ENCODE measurements at places on chromosomes 2 and 18.

- no peak for DNase-seq
Observed at GRCh38 chr18:51568151-51568550, 370.7 kb upstream of the MEX3C start.

GRCh38 chr2:85503168-85503850 lies 35.7 kb upstream of the MAT2A start:
- no peak for DNase-seq

DNA sequence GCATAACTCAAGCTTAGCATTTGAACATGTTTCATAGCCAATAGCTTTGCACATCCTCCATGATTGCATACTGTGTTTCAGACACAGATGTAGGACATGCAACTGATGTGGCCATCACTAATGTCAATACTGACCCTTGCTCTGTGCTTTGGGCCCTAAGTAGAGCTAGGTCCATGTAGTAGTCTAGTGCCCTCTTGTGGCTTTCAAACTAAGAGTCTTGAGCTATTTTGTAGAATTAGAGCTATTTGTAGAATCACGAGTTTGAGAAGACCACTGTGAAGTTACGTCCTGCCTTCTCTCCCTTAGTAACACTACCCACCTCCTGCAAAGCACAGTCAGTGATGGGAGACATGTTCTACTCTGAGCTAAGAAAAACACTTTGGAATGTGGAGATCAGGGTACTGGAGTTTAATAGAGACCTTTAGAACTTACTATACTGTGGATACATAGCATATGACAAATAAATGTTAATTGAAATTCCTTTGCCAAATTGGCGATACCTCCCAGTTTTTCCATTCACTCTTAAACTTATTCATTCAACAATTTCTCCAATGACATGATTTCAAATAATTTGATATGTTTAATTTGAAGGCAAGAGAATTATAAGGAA lies 306.5 kb upstream of the TNP1 start:
- DNase-seq: peak; percentile 47

- DNase-seq: peak; percentile 31
Observed at GRCh38 chr18:75548353-75548905, 120.9 kb upstream of the SMIM21 start.

GRCh38 chr18:55470826-55471225 lies 117.2 kb downstream of the TCF4 start:
- DNase-seq: no peak

- DNase-seq: no peak
Observed at GRCh38 chr2:137942833-137943677, 21.2 kb upstream of the HNMT start.

DNA sequence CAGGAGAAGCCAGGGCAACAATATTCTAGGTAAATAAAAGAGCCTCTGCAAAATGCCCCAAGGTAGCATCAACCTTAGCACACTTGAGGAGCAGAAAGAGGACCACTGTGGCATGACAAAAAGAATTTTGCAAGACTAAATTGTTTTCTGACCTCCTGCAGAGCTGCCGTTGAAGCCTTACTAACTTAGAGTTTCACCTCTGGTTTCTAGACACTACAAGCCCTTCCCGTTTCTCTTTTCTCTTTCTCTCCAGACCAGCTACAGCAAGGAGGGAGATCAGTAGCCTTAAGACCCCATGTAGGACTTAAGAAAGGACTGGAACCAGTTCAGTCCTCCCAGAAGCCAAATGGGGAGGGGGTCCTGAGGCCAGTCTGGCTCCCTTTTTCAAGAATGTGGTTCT lies 73.3 kb upstream of the SP3 start:
- no peak for DNase-seq

DNA sequence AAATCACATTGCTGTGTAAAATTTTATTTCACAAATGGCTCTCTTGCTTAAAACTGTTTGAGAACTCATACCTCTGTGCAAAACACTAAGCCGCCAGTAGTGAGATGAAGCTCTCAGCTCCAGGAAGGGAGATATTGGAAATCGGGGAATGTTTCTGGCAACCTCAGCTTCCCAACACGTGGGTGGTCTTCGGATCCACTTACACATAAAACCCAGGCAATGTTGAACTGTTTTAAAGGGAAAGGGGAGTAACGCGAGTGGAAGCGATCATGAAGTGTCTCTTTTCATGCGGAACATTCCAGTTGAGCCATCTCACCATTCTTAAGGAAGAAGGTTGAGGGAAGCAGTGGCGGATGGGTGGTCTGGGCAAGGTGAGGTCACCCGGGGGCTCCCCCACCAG lies 136.8 kb downstream of the ASB1 start:
- no peak for DNase-seq

GRCh38 chr2:25127646-25128045 lies 40.7 kb downstream of the POMC start:
- DNase-seq: no peak

- DNase-seq: no peak
Observed at GRCh38 chr2:36582951-36583350, 15.0 kb downstream of the FEZ2 start.

DNA sequence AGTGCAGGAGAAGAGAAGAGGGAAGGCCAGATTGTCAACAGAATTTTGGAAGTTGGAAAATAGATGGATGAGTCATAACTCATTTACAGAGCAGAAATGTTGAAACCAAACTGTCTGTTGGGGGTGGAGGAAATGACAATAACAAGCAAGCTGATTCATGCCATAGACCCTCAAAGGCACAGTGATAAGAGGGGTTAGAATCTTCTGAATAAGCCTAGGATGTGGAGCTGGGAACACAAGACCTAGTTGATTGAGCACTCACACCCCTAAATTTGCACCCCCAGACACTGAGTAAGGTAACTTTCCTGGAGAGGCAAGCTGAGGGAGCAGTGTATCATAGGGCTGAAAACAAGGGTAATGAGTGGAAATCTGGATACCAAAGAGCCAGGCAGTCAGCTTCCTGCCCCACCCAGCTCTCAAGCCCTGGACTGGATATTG lies 141.4 kb downstream of the SCG2 start:
- no peak for DNase-seq

DNA sequence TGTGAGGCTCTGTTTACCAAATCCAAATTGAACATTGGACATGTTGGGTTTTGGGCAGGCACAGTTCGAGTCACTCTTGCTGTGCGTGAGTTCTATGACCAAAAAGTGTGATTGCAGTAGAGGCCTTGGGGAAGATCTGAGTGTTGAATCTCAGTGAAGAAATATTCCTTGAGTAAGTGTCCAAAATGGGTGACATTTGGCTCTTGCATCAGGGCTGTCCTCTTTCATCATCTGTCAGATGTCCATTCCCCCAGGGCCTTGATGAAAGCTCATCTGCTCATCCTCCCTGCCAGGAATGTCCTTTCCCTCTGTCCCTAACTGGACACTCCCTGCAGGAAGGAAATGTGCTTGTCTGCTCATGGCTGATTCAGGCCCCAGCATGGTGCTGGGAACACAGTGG lies 6.4 kb upstream of the SFTPB start:
- DNase-seq: no peak

GRCh38 chr2:231513746-231514224 lies 16.5 kb downstream of the NMUR1 start:
- no peak for DNase-seq

- no peak for DNase-seq
Observed at GRCh38 chr18:10688766-10689165, 162.9 kb downstream of the NAPG start.

DNA sequence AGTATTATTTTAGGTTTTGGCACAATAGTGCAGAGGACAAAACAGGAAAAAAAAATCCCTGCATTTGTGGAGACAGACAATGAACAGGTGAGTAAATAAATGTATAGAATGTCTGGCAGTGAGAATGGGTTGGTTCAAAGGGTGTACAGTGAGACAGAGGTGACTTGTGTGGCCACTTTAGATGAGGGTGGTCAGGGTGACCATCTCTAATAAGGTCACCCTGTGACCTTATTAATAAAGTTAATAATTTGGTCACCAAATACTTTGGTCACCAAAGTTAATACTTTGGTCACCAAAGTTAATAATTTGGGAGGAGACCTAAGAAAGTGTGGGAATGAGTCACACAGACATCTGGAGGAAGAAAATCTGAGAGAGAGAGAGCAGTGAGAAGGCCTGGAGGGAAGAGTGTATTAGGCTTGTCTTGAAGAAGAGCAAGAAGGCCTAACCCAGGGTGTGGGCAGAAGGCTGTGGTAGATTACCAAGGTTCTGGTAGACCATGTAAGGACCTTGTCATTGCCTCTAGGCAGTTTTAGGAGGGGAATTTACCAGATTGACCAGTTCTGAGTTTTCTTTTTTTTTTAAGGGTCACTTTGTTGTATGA lies 1368.4 kb upstream of the CELF4 start:
- no peak for DNase-seq

DNA sequence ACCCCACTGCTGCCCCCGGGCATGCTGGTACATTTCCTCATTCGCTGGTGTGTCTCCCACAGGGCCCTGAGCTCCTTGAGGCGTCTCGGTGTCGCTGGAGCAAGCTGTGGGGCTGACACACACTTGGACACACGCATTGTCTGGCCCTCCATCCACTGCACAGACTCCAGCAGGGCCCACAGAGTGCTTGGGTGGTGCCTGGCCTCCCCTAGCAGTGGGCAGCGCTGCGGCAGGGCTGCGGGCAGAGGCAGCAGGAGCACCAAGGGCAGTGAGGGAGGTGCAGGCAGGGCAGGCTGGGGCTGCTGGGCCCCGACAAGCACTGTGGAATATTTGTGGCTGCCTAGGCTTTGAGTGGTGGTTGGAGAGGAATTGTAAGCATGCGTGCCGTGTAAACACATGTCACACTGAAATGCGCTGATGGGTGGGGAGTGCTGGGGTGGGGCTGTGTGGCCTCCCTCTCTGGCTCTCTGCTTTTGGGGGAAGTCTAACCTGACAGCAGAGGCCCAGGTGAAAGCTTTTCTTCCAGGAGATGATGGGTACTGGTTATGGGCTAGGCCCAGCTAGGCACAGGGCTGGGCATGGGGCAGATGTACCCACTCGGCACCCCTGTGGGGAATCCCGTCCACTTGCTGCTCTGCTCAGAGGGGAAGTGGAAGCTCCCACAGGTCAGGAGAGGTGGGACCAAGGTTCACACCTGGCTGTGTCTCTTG lies 55.5 kb upstream of the HS6ST1 start:
- DNase-seq: no peak

DNA sequence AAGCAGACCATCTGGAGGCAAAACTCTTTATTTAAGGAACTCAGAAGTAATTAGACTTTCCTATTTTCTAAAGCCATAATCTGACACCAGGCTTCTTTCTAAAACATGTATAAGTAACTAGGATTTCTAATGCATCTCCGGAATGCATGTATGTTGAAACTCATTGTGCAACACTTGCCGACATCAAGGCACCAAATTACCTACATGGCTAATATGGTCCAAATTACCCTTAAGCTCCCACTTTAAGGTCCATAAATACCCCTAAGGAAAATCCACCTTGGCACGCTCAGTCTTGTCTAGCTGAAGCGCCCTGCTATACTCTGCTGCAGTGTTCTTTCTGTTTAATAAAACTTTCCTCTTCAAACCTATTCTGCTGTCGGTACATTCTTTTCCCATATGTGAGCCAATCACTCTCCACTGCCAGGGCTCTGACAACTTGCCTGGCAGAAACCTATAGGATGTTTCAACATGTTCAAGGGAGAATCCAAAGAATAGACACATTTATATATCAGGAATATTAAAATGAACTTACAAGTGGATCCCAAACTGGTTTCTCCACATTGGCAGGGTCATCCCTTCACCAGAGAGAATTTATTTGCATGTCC lies 171.9 kb downstream of the GALNT1 start:
- DNase-seq: no peak

DNA sequence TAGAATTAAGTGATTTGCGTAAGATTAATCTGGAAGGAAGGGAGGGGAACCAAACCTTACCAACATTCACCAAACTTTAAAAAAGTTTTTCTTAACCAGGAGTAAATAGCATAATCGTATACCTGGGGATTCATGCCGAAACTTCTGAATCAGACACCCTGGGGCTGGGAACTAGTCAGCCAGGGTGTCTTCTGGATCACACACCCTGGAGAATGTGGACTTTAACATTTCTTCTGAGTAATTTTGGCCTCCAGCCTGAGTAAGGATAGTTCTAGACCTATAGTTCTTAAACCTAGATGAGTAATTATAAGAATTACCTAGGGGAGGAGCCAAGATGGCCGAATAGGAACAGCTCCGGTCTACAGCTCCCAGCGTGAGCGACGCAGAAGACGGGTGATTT lies 44.1 kb upstream of the MEIS1 start:
- DNase-seq: no peak

DNA sequence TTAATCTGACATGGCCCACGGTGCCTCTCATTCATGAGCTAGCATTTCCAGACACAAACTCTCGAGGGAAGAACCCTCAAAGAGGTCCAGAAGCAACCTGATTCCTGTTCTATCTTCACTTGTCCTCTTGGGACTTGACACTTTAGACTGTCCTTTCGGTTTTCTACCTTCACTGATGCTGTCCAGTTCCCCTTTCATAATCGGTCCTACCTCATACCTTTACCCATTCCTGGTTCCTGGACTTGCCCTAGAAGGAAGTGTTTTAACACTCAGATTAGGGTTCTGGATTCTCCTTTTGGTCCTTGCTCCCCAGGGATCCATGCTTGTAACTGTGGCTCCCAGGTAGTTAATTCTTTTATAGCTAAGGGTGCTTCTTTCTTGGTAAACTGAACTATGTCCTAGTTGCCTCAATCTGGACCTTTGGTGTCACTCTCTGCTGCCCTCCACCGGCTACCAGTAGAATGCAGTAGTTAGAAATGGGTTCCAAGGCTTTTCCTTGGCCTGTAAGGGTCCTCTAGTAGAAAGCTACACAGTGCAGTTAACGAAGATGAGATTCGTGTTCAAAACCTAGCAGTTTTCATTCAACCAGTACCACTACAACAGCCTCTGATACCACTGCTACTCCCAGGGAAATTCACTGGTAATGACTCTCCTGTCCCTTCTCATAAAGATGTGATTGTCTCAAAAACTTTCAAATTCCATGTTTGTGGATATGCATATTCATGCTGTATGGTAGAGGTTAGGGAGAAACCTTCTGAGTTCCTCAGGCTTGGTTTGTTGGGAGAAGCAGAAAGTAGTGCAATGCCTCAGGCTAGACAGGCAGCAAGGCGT lies 178.1 kb upstream of the CYP26B1 start:
- peak; percentile 40 for DNase-seq

GRCh38 chr2:142585785-142586184 lies 291.7 kb upstream of the KYNU start:
- DNase-seq: no peak

DNA sequence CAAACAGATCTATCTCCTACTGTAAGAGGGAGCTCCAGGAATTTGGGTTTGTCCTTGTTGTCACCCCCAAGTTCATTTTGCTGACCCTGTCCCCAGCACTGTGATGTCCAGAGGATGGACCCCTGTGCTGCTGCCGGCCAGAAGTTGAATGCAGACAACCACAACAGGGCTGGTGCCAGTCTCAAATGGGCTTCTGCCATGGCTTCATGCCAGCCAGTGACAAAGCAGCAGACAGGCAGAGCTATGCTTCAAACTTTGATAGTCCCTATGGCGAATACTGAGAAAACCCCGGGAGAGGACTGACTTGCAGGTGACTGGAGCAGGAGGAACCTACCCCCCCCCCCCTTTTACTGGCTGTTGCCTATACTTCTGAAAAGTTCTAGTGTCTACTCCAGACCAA lies 3.2 kb downstream of the SMAD7 start:
- no peak for DNase-seq

- no peak for DNase-seq
Observed at GRCh38 chr2:12890066-12890465, 173.3 kb downstream of the TRIB2 start.

All from iPS-NIHi11 (cell line).